Stimulated activated CD4-positive, alpha-beta T cell treated with anti-CD3 and anti-CD28 coated beads, TNF-alpha, amount 100 ng/mL, for 4 hours (primary cell): ENCODE measurements at places on chromosomes 7 and 10.

DNA sequence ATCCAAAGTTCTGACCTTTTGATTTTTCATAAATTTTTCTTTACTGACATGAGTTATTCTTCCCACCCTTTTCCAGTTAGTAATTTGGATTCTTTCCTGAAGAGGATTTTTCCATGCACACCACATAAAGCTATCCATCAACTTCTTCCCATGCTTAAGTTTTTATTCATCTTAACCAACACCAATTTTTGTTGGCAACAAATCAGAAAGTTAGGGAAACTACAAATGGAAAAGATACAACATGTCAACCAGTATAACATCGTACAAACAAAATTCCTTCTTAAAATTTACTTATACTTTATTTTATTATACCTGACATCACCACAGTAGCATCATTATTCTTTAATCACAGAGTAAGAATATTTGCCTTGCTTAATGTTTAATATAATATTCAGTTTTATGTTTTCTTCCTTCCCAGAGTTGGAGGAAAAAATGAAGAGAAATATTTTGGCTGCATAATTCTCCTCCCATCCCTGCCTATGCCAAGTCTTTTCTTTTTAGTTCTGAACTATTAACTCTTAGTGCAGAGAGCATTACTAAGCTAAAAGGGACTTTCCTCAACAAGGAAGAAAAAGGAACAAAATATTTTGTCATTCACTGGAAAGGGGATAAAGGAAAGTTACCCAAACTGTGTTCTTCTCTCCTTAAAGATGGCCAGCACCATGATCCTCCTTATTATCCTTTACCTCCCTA lies 67.5 kb upstream of the MEOX2 start:
- DNase-seq = no peak

GRCh38 chr10:43170491-43170890 lies 32.2 kb downstream of the CSGALNACT2 start:
- DNase-seq = no peak

DNA sequence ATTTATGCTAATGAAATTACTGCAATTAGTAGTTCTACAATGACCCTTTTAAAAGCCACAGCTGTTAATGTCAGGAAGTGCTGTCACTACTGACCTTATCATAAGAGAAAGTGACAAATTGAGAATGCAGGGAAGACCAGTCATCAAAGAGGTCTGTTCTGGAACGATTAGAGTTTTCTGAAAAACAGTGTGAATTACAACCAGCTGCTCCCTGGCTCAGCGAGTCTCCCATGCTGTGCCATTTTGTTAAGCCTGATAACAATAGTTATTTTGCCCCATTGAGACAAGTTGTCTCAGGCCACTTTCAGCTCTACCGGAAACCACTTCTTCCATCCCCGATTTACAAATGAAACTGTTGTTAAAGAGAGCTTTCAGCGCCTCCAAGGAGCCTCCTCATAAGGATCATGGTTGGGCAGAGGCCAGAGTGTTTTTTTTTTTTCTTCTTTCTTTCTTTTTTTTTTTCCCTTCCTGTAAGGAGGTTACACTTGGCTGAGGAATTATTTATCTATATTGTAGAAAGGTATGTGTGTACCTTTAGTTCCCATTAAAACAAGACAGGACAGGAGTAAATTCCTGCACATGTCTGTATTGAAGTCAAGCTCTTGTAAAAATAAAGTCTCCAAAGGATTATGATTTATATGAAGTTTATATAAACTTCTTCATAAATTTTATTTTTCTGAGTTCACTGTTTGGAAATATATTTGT lies 173.6 kb downstream of the CDCA7L start:
- no peak for DNase-seq

DNA sequence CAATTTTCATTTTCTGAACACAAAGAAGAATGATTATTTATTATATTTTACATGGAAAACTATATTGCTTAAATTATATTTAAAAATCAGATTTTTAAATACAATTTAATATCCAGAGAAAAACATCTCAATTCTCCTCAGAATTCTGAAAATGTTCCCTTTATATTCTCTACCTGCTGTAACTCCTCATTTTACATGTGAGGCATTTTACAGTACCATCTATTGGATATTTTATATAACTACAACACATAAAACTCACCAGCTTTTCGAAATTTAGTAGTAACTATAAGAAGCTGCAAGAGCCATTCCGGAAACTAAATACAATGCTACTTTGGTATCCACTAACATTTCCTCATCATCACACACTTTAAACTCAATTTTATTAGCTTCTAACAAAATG lies 264.6 kb downstream of the DGKB start:
- DNase-seq = no peak

GRCh38 chr10:15472431-15473395 lies 101.6 kb upstream of the FAM171A1 start:
- no peak for DNase-seq

DNA sequence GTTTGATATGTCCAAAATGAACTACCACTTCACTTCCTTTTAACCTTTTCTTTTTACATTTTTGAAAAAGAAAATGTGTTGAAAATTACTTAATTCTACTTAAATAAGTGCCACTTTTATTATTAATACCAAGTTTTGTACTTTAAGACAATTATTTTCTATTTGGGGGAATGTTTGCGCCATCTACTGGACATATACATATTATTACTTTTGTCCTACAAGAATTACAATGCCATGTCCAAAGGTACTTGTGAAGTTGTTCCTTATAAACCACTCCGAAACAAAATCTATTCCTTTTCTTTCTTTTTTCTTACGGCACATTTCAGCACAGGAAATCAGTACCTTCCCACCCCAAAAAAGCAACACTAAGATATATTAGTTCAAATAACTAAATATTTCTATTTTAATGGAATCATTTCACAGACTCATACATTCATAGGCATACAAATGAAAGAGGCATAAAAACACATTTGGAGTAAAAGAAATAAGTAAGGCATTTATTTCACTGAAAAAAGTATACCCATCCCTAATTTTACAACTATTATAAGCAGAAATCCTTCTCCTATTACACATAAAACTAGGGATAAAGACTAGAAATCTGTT lies 169.9 kb downstream of the RNF133 start:
- DNase-seq = no peak

DNA sequence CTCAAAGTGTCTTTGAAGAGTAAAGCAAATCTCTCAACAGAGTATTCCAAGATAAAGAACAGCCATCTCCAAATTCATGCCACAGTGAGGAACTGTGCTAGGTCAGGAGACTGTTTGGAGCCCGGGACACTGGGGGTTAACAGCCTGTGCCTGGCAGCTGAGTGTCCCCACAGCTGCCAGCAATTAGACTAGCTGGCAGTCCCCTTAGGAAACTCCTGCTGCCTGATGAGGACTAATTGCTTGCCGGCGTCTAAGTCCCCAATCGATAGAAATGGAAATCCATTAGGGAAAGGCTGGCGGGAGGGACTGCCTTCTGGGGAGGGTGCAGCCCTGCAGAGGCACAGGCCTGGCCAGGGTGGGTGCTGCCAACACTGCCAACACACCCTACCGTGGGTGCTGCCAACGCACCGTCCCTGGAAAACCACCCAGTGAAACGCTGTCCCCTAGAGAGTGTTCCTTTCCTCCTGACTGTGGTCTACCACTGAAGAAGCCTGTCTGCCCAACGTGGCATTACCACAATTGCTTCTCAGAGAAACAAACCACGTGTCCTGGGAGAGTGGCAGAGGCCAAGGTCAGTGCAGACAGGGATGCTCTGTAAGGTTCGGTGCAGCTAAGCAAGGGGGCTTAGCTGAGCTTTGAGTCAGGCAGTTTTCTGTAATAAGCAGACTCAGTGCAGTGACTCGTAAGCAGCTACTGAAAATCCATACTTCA lies 60.8 kb downstream of the XRCC2 start:
- no peak for DNase-seq

DNA sequence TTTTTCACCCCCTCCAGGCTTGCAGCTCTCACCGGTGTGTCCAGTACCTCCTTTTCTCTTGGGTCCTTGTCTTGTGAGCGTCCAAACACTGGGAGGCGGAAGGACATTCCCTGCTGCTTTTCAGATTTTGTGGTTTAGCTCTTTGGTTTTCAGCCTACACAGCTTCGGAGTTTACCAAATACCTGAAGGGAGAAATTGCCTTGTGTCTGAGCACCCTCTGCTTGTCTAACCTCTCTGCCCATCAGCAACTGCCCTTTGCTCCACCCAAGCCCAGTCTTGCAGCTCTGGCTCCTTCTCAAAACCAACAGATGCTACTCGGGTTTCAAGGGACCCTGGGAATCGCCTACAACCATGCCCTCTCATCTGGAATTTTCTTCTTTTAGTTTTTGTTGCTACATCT lies 519.1 kb upstream of the IGFBP3 start:
- no peak for DNase-seq

DNA sequence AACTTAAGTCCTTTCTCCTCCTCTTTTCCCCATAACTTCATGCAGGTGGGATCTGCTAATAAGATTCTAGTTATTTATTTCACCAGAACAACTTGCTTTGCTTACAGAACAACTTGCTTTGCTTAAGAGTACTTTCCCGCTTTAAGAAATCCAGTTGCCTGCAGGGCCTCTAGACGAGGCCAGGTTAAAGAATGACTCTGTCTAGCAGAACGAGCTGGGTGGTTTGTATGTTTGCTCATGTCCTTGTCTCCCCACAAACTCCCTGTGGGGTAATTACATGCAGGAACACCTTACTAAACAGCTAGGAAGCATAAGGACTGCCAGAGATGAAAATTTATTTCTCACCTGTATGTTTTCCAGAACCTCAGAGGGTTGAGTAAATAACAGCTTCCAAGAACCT lies 8.8 kb upstream of the FZD8 start:
- DNase-seq = no peak
